ENCODE measurements at places on chromosomes 12 and 14.

DNA sequence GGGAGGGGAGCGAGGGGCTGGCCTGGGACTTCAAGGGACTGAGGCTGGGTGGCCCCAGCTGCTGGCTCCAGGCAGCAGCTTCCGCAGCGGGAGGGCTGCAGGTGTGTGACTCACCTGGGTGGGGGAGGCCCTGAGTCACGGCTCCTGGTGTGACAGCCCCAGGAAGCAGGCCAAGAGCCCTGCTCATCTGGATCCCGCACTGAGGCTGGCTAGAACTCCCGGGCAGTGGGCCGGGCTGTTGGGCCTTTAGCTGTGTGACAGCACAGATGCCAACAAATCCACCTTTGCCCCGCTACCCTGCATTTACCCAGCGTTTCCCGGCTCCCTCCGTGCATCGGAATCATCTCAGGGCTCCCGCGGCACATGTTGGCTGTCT is 180.0 kb upstream of the PRMT8 start:
- DNase-seq = no peak

DNA sequence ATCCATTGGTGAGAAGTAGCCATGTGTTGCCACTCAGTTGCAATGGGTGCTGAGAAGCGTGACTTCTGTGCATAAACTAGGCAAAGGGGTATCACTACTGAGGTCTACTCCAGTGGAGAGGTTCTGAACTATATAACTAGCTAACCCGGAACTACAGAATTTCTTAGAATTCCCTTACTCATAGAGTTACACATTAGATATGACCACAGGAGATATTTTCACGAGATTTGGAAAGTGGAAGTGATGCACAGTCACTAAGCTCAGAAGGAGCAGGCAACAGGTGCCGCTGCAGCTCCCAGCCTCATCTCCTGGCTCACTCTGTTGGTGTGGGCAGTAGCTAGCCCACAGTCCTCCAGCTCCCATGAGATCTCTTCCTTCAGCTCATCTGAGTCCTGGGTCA is 136.6 kb downstream of the SSPN start:
- DNase-seq = no peak

DNA sequence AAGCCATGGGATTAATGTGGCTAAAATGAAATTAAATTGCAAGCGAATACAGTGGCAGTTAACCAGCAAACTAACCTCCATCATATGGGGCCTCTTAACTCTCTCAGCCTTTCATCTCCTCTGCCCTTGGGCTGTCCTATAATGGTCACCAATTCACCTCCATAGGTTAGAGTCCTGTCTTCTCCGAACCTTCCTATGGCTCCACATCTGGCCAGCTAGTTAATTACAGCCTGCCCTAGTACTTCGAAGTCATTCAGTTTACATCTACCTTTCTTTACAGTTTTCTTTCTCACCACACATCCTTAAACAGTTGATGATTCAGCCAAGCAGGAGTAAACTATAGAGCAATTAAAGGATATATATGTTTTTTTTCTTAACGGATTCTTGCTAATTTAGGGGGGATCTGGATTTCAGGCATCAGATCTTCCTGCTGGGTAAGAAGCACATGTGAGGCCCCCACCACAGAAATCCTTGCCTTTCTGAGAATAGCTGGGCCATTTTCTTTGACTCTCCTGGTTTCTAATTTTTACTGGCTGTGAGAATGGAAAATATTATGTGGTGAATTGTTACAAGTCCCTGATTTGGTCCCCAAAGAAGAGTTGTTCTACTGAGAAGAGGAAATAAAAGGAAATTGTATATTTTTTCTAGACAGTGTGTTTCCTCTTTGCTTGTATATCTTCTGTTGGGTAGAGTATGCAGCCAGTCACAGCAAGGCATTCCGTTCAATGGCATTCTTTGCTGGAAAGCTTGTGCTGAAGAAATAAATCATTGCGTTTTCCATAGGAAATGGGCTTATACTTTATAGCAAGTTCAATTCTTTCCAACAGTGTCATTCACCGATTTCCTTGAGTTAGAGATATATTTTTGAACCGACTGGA is 16.7 kb downstream of the HMGA2 start:
- no peak for DNase-seq

DNA sequence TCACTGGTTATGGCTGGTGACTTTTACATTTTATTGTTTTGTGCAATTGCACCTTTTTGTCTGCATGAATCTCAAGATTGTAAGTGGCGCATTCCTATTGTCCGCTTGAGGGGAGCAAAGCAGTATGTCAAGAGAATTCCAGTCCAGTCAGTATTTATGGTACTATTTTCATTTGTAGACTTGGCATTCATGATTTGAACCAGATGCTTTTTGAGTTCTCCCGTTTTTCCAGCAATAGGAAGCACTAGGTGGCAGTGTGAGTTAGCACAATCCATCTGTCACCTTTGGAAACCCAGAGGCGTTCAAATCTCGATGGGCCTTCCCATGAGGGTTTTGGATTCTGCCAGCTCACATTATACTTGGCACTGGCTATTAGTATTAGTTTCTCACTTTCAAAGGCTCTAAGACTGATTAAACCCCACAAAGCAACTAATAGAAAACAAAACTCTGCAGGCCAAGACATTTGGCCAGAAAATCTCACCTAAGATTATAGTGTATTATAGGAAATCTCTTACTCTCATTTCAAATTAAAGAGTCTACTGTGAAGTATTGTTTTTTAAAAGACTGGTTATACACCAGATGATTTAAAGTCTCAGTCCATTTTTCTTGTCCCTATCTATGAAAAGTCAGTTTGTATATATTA is 2.2 kb downstream of the DACT1 start:
- DNase-seq = no peak

DNA sequence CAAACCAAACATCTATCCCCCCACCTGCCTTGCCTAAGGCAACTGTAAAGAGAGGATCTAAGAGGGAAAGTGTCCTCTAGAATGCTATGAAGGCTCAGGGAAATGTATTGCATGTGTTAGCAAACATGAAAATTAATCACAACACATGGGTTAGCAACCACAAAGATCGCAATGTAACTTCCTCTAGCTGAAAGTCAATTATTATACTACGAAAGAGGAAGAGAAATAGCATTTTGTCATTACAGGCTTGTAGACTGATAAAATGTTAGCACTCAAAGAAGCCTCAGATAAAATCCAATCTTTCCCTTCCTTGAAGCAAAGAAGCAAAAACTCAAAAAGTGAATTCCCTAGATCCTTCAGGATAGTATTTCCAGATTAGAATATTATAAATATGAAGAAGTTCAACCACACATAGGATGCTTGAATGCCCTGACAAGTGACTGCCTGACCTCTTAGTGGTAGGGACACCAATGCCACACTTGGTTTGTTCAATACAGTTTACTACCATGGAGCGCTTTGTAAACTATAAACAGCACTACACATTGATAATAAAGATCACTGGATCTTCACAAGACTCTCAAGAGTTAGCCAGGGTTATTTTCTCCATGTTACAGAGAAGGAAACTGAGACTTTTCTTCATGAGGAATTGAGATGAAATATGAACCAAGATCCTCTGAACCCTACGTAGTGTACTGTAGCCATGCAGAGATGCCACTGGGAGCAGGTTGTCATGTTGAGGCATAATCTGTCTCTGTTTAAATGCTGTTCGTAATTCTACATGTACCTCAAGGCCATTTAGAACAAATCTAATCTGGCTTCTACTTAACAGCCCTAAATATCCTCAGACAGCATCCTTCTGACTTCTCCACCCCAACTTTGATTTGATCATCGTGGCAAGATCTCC is 100.7 kb downstream of the ITPR2 start:
- no peak for DNase-seq

DNA sequence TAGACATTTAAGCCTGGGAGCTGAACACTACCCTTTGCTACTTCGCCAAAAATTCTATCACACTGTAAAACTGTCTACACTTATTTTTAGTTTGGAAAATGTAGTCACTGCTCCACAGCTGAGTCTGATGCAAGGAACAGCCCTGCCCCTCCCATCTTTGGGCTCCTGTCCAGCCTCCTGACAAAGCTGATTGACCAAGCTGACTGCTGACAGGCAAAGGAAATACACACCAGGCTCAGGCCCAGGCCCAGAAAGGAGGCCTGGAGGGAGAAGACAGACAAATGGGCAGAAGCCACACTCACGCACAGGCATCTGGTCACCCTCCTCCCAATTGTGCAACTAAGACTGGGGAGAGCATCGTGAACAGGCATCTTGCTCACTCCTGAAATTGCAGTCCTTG is 55.3 kb downstream of the ISCA2 start:
- DNase-seq = no peak

DNA sequence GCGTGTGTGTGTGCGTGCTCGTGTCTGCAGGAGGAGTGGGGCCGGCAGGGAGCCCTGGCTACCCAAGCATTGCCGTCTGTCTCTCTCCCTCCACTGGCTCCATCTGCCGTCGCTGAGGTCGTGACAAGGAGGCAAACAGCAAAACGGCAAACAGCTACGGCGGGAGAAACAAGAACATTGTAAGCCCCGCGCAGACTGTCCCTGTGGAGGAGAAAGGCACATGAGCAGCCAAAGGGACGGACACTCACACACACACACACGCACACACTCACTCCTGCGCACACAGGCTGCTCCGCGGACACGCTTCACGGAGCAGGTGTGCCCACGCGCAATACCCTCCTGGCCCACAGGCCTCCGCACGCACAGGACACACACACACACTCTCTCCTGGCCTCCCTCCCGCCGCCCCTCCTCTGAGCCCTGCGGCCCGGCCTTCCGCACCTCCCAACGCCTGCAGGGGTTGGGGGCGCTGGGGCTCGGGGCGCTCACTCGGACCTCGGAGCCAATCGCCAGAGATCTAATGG is 905 bp downstream of the CISTR start:
- DNase-seq = no peak

- DNase-seq = peak; percentile 57
Measured at GRCh38 chr14:102544747-102545460, 35.3 kb upstream of the ANKRD9 start.

DNA sequence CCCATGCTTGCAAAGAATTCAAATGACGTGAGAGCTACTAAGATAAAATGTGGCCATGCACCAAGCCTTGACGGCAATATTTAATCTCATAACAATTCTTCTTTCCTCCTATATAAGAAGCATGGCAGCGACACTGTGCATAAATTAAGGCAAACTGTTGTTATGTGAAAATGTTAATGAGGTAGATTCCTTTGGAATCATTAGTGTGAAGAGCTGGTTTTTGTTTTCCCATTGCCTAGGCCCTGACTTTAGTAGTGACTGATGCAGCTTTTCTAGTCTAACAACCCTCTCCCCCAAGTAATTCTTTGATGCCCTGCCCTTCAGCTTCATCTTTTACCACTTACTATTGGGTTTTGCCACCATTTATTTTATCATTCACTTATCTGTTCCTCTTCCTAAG is 10.6 kb upstream of the PSEN1 start:
- no peak for DNase-seq

DNA sequence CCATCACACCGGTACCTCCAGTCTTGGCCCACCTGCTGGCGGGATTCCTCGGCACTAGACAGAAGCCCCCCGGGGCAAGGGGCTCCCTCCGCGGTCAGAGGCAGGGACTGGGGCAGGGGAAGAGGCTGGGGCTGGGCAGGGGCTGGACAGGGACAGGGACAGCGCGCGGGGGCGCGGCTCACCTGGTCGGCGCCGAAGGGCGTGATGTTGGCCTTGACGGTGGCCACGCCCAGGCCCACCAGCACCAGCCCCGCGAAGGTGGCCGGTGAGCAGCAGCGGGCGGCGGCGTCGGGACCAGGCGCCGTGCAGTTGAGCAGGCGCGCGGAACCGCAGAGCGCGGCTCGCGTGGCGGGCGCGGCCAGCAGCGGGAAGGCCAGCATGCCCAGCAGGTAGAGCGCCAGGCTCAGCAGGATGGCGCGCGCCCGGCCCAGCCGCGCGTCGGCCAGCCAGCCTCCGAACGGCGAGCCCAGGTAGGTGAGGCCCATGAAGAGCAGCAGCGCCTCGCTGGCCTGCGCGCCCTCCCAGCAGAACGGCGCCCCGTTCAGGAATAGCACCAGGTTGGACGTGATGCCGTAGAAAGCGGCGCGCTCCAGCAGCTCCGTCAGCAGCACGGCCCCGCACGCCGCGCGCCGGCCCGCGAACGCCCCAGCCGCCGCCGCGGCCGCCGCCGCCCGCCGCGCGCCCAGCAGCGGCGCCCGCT is 392 bp downstream of the SLC15A4 start:
- peak; percentile 38 for DNase-seq

DNA sequence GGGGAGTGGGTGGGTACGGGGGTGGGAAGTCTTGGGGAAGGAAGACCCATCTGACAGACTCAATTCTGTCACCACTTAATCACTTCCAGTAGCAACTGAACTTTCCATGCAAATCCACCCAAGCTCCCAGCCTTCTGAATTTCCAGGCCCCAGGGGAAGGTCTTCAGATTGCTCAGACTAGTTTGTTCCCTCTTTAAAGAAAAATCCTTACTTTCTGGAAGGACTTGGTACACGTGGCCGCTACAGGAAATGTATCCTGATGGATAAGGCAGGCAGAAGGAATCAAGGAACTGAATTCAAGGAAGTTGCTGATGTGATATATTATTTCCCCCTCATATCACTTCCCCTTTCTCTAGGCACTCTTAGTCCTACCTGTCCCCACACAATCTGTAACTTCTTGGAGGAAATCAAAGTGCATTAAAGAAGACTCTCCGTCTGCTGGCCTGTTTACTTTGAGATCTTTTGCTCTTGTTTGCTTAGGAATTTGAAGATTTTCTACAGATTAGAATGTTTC is 6.4 kb downstream of the NFKBIA start:
- DNase-seq = no peak

GRCh38 chr14:61934385-61934784 is 172.2 kb downstream of the SNAPC1 start:
- DNase-seq = no peak

- DNase-seq = no peak
Measured at GRCh38 chr14:77964586-77964985, 164.7 kb downstream of the ADCK1 start.

DNA sequence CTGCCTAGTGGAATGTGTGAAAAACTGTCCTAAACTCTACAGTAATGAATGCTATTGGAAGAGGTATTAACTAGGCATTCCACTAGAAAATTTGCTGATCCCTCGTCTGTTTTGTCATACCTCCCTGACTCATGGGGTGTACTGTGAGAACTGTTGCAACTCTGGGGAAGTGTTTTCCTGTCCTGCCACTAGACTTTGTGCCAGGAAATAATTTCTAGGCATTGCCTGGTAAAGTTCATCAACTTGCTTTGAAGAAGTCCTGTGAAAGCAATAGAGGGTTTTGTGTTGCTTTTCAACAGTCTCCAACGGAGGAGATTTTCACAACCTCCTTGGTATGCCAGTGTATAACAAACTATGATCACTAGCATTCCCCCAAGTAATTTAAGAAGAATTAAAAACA is 139.9 kb downstream of the AKAP6 start:
- no peak for DNase-seq

All from activated CD4-positive, alpha-beta memory T cell treated with anti-CD3 and anti-CD28 coated beads, Interleukin-2, amount 10 ng/mL, durations not matched to agents 7 days and 5 days (primary cell).